ENCODE measurements at places on chromosomes 6 and 20.

GRCh38 chr6:144855812-144856531, 570.8 kb downstream of the UTRN start:
- H3K4me1 ChIP-seq, result no peaks in the 10 kb centered on the region
- no peaks in the 10 kb centered on the region for H3K27me3 ChIP-seq
- H3K36me3 ChIP-seq, result peaks cover 28% of the 10 kb centered on the region
- H3K4me3 ChIP-seq, result no peak overlapping the region
- H3K27ac ChIP-seq, result no peak overlapping the region
- no peak for DNase-seq

DNA sequence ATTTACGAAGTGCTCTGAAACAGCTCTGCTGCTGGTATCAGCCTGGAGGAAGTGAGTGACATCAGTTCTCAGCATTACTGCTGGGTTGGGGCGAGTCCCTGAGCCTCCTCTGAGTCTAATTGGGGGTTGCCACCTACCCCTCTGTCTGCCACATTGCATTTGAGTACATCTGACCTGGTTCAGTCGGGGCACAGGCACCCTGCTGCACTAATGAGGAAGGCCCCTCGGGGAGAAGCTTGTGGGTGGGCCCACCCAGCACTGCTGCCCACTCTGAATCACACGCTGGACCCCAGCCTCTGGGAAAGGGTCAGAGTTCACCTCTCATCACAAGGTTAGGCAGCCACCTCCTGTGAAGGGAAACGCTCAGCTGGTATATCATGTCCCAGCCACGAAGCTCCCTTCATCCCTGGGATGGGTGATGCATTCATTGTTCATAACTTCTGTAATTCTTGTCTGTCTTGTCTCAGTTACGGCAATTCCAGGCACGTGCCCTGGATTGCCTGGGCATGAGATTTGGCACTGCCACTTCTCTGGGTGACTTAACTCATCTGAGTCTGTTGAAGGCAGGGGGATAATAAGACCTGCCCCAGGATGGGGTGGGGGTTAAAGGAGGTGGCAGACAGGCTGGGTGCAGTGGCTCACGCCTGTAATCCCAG, 13.3 kb downstream of the DNMT3B start:
- no peak overlapping the region for H3K4me3 ChIP-seq
- no peak overlapping the region for H3K27ac ChIP-seq
- no peaks in the 10 kb centered on the region for H3K36me3 ChIP-seq
- DNase-seq, result no peak
- no peaks in the 10 kb centered on the region for H3K4me1 ChIP-seq

DNA sequence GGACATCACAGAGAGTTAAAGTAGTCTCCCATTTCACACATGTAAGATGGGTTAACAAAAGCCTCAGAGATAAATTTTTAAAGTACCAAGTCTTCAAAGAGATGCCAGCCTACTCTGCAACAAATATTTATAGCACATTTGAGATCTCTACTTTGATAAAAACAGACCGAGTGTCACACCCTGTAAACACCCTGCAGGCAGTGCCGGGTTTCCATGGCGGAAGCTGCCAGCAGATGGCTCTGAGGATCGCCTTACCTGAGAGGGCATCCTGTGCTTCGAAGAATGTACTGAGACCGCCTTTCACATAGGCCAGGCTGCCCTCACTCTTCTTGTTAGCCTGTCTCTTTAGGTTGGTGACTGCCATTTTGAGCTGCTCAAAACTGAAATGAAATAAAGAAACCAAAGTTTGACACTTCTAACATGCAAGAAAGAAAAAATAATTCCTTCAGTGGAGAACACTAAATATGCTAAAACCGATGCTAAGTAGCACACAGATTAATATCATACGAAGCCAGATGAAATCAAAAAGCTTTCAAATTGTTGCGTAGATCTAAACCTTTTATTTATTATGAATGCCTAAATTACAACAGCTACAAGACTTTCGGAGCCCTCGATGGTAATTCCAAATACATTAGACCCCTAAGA, 39.3 kb downstream of the HUS1B start:
- DNase-seq, result no peak
- peaks cover 16% of the 10 kb centered on the region for H3K36me3 ChIP-seq
- no peaks in the 10 kb centered on the region for H3K27me3 ChIP-seq
- no peak overlapping the region for H3K27ac ChIP-seq

- H3K27me3 ChIP-seq, result no peaks in the 10 kb centered on the region
- no peak overlapping the region for H3K27ac ChIP-seq
- H3K4me3 ChIP-seq, result peak overlapping the region; percentile 44
- no peak for DNase-seq
- H3K4me1 ChIP-seq, result peaks cover 7% of the 10 kb centered on the region
These were observed 39.9 kb upstream of the HMGA1 start for GRCh38 chr6:34196833-34197195.

DNA sequence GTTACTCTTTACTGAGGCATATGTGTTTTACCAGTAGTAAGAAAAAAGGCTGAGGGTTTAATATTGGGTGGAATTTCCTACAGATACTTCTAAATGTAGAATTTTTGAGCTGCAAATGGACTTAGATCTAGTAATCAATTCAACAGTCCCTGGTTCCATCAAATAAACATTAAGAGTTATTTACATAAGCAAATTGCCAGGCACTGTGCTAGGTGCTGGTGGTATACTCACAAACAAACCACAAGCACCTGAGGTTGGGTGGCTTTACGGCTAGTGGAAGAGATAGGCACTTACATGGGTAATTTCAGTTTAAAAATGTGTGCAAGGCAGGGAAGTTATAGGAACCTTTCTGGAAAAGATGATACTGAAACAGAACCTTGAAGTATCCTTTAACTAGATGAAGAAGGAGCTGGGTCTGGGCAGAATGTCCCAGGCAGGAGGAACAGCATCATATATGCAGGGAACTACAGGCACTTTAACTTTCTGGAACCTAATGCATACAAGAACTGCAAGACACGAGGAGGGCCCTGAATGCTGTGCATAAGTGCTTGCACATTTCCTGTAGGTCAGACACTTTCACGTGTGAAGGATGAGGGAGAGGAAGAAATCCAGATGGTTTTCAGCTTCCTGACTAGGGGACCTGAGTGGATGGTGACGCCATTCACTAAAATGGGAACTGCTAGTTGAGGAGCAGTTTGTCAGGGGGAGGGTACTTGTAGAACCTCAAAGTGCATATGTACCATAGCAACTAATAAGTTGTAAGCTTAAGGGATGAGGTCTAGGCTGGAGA, 4.5 kb downstream of the CCN6 start:
- no peak overlapping the region for H3K4me3 ChIP-seq
- no peak for DNase-seq
- no peaks in the 10 kb centered on the region for H3K27me3 ChIP-seq
- no peaks in the 10 kb centered on the region for H3K36me3 ChIP-seq
- no peaks in the 10 kb centered on the region for H3K4me1 ChIP-seq

DNA sequence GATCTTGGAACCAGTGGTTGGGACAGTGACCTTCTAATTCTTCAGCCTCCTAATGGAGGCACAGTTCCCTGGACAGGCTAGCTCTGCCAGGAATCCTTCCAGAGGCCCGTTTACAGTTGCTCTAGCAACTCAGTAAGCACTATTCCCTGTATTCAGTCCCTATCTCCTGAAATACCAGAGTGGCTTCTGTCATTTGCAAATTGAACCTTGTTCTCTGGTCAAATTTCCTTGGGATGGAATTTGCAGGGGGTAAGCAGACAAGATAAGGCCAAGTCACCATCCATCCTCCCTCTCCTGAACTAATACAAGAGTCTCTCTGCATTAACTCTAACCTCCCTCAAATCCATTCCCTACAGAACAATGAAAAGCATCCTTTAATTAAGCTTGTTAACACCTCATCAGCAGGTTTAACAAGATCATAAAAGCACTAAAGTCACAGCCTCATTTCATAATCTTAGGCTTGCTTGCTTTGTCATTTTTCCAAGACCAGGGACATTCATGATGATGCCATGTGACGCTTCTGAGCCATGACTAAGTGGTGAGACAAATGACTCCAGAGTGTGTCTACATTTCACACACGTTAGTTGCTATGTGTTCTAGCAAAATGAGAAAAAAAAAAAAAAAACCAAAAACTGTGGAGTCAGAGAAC, 37.1 kb downstream of the SLC22A23 start:
- no peak overlapping the region for H3K4me3 ChIP-seq
- no peaks in the 10 kb centered on the region for H3K36me3 ChIP-seq
- H3K27me3 ChIP-seq, result no peaks in the 10 kb centered on the region
- no peak for DNase-seq
- no peaks in the 10 kb centered on the region for H3K4me1 ChIP-seq
- no peak overlapping the region for H3K27ac ChIP-seq

Data from tibial artery (tissue), 4 donors.